Activated naive CD8-positive, alpha-beta T cell treated with anti-CD3 and anti-CD28 coated beads, Interleukin-2, amount 50 U/mL, for 16 hours (primary cell): ENCODE measurements at places on chromosomes 6 and 20.

- DNase-seq = no peak
These were observed 73.7 kb downstream of the TPD52L1 start for GRCh38 chr6:125227244-125227643.

DNA sequence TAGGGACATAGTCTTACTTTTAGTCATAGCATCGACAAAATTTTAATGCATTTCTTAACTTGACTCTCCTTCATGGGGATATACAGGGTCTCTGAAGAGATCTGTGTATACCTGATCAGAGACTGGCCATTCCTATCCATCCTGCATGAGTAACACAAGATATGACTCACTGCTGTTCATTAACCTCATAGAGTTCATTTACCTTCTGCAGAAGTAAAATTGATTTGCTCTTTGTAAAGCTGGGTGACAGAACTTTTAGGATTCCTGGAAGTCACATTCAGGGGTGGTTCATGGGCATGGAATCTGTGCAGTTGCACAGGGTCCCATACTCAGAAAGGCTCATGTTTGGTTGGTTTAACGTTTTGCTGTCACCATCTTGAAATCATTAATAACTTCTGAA, 53.2 kb downstream of the PDE7B start:
- no peak for DNase-seq

DNA sequence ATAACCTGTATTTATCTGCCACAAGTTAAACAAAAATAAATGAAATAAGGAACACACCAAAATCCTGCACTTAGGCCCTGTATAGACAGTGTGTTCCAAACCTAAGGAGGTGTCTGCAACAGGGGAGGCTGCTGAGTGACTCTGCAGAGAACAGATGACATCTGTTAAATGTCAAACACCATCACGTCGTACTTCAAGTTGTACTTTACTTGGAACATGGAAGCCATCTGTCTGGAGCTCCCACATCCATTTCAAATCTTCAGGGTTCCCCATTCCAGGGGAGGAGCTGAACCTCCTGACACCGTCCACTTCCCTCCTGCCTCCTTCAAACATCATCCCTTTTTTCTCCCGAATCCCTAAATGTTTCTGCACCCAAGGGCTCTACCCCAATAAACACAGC, 1.8 kb upstream of the MAP7 start:
- DNase-seq = no peak

DNA sequence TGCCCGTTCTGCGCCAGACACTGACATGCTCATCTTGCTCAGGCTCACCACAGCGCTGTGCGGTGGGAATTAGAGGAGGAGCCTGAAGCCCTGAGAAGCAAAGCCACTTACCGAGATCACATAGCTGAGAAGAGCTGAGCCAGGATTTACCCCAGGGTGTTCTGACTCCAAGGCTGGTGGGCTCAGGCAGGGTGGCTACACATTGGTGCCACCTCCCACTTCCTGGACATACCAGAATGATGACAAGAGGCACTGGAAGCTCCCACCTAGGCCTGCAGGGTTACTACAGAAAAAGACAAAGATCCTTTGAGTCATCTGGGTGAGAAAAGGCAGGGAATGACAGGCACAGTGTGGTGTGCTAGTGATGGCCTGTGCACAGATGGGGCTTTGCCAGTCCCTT, 24.4 kb upstream of the FKBP1A start:
- DNase-seq = no peak

DNA sequence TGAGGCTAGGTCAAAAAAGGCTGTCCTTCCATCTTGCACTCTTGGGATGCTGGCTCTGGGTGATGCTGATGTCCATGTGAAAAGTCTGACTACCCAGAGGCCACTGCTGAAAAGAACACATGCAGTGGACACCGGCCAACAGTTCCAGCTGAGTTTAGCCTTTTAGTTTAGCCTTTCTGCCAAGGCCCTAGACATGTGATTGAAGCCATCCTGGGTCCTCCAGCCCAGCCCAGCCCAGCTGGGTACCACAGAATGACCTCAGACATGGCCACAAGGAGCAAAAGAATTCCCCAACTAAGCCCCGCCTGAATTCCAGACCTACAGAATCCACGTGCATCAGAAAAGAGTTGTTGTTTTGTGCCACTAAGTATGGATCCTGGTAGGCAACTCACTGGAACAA, 17.4 kb downstream of the PIGT start:
- DNase-seq = no peak

GRCh38 chr20:49964964-49965780, 17.6 kb upstream of the SNAI1 start:
- no peak for DNase-seq

- no peak for DNase-seq
These were observed 257.7 kb downstream of the SYNE1 start for GRCh38 chr6:152379423-152379822.

DNA sequence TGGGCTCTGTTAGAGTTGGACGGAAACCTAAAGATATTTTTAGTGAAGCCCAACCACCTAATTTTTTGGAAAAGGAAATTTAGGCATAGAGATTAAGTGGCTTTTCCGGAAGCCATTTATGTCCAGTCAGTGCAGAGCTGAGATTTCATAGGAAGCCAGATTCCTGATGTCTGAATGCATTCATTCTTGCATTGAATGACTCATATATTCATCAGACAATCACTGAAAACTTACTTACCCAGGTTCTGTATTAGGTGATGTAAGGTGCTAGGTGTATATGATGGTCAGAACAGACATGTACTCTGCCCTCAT, 4.1 kb downstream of the SH3BGRL2 start:
- DNase-seq = no peak

DNA sequence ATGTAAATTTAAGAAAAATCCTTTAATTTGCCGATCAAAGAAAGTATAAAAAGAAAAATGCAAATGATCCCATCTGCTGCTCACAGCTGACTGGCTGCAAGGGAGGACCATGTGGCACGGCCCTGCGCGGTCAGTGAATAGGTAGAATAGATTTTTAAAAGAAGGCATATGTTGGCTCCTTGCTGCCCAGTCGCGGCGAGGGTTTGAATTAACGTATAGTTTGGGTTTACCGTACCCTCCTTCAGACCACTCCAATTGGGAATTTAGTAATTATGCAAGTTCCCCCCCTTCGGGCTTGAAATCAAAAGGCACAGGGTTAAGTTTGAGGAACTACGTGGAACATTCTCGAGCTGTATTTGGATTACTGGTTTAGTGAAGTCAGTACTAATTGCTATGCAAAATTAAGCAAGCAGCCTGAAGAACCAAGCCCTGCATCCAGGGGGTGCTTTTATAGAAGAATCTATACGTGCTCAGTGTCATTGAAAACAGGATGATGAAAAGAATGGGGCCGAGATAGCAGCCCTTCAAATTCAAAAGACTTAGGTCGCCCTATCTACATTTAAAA, 1.1 kb upstream of the BEND3 start:
- DNase-seq = no peak

- DNase-seq = no peak
These were observed 77.4 kb upstream of the F13A1 start for GRCh38 chr6:6397842-6398241.

GRCh38 chr6:128174724-128175123, 273.9 kb upstream of the THEMIS start:
- DNase-seq = no peak

DNA sequence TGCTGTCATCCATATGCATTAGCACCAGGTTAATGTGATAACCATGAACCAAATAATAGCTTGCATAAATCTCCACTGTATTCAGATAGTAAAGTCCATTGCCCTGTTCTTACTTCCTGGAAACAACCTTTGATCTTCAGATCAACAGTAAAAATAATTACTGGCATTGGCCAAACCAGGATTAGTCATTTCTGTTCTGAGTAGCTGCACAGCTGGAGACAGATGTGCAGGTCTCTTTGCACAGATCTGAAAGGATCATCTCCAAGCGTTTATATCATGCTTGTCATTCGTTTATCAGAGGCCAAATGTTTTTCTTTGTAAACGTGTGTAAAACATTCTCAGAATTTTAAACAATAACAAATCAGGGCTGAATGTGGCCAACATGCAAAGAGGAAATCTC, 134.4 kb upstream of the HMGCLL1 start:
- DNase-seq = no peak

DNA sequence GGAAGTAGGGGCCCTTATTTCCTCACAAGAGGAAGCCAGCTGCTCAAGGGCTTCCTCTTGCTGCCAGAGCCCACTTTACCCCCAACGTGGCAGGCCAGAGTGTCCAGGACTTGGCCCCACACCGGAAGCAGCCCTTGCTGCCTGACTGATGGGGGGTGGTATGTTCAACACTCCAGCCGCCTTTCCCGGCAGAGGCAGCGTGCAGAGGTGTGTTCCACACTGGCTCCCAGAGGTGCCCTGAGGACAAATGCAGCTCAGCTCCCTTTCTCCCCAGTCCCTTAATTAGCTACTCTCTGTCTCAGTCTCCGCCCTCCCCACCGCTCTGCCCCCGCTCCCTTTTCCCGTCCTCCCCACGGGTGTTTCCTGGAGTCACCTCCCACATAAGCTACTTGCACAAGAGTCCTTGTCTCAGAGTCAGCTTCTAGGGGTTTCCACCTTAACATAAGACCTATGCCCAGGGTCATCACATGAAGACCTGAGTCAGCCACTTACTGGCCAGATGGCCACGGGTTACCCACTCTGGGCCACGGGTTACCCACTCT, 61.7 kb upstream of the SHLD1 start:
- no peak for DNase-seq

GRCh38 chr6:33962246-33963027, 158.6 kb upstream of the MLN start:
- DNase-seq = no peak

DNA sequence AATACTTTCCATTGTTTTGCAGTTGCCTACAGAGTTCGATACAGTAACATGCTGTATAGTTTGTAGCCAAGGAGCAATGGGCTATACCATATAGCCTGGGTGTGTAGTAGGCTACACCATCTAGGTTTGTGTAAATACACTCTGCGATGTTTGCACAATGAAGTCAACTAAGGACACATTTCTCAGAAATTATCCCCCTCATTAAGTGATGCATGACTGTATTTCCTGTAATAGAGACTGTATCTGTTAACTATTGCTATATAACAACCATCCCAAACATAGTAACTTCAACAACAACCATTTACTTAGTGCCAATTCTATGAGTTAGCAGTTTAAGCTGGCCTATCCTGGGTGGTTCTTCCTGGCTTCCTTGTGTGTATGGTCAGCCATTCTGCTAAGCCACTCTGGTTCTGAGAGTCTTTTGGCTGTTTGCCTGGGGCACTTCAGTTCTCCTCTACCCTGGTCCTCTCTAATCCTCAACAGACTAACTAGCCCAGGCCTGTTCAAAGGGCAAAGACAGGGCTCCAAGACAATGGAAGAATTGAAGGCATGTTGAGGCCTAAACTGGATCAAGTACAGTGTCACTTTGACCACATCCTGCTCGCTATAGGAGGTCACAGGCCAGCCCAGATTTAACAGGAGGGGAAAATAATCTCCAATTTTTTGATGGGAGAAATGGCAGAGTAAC, 124.0 kb downstream of the PLCB1 start:
- DNase-seq = no peak

GRCh38 chr20:13552061-13552460, 86.7 kb downstream of the TASP1 start:
- DNase-seq = no peak

DNA sequence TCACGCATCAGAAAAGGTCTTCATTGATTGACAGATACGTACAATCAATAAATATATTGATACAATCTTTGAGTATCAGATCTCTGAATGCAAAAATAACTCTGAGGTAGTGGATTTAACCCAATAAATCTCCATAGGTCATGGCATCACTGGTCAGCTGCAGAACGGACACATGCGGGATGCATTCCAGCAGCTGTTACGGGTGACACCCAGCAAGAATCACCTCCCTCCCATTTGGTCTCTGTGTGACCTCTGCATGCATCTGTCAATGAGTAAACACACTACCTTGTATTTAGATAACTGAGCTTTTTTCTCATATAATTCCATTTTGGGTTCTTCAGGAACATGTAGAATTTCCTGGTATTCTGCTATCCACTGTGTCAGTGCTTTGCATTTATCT, 285.4 kb downstream of the SYNE1 start:
- DNase-seq = no peak

GRCh38 chr20:37593710-37594109, 66.0 kb upstream of the BLCAP start:
- no peak for DNase-seq

GRCh38 chr6:27550692-27551091, 77.8 kb upstream of the ZNF184 start:
- DNase-seq = no peak

GRCh38 chr6:90758741-90759140, 171.9 kb upstream of the MAP3K7 start:
- no peak for DNase-seq

DNA sequence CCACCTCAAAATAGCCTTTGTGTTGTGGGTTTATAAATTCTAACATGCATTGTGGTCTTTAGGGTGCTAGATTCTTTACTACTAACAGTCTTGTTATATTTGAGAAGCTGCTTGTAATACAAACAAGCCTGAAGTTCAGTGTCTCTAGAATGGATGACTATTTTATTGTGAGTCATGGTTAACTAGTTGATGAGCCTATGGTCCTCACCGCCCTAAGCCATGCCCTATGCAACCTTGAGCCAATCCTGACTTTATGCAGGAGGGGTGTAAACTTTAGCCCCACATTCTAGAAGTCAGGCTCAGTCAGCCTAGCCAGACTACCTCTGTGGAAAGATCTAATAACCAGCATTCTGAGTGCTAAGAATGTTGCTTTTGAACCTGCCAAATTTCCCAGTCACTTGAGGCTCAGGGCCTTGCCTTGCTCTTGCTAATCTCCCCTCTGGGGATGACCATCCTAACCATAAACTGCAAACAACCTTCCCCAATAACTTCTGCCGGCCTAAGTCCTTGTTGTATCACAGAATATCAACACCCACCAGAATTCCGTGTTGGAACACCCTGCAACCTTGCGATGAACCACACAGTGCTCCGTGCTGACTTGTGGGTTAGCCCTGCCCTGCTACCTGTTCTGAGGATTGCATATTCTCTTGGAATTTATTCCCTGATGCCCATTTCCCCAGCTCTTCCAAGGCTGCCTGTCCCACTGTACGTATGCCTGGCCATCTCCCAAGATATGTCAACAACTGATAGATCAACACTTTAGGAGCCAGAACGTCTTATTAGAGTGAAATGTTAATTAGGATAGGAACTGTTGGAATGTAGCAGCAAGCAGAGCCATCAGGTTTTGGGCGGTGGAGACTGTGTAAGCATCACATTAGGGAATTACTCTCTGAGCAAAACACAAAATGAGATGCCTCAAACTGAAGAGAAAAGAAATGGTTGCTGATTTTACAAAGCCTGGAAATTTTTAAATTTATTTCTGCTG, 71.7 kb upstream of the CEP85L start:
- DNase-seq = no peak

DNA sequence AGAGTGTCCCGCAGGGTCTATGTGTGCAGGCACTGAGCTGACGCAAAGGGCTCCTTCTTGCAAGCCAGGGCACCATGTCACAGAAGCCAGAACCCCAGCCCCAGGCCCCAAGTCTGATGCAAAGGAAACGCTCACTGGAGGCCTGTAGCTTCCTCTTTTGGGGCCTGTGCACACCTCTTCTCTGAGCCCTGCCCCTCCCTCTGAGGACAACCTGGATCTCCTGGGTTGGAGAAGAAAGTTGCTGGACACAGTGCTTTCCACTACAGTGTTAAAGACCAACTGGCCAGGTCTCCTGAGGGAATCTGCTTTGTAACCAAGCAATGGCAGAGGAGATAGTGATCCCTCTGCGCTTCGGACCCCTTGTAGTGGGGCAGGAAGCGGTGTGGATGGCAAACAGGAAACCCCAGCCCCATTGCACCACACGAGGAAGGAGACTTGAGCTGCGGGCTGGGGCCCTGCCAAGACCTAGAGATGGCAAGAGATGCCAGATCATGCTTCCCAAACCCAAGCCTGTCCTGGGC, 90.0 kb downstream of the PRND start:
- DNase-seq = no peak

GRCh38 chr6:104718672-104719071, 141.0 kb downstream of the HACE1 start:
- no peak for DNase-seq
